ENCODE measurements at places on chromosomes 12 and 14.

- DNase-seq: no peak
These were observed 423.2 kb downstream of the ATP23 start for GRCh38 chr12:58364389-58365086.

DNA sequence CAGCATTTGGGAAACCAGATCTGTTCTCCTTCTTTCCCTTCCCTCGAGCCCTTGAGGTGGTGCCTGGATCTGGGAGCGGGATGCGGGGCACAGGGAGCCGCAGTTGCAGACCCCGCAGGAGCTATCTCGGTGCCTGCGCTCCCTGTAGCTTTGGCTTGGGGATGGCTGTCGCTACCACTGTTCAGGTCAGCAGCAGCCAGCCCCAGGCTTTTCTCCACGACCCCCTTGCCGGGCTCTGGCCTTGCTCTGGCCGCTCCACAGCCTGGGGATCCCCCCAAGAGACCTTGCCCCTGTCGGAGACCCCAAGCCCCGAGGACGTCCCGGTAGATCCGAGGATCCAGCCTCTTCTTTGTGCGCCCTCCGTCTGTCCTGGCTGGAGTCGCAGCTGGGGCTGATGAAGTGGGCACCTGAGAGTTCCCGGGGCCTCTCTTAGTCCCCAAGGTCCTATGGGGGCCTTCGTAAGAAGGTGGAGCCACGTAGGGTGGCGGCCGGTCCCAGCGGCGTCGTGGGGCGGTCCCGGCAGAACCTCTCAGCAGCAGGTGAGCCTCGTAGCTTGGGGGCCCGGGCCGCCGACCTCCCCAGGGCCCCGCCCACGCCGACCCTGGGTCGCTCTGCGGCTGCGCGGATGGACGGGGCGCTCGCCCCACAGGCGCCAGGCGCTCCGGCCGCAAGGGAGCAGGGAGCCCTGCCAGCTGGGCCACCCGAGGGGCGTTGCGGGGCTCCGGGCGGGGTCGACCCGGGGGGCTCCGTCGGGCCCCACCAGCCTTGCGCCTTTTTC lies 1.3 kb downstream of the DDN start:
- peak; percentile 73 for DNase-seq

DNA sequence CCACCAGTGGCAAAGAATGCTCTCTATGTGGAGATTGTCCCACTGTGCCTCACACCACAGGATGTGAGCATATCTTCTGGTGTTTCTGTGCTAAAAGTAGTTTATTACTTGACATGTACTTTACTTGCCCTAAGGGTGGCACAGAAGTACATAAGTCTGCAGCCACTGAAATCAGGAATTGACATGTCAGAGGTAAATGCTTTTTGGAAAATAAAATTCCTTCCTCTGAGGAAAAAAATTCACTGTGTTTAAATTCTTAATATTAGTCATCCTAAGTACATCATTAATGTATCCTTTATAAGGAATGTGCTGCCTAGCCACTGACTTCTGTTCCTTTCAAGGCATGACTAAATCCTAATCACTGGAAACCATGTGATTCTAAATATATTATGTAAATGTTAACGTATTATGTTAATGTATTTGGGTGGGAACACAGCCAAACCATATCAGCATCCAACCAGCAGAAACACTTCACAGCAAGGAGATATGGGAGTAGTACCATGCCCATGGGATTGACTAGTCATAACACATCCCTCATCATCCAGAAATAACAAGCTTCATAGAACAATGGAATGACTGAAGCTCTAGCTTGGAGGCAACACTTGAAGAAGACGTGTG lies 239.7 kb upstream of the PPFIA2 start:
- DNase-seq: no peak

- DNase-seq: no peak
These were observed 29.2 kb upstream of the TMED10 start for GRCh38 chr14:75205591-75205990.

GRCh38 chr12:39771456-39771855 lies 151.9 kb upstream of the ABCD2 start:
- no peak for DNase-seq

GRCh38 chr14:68886109-68886434 lies 93.0 kb downstream of the ACTN1 start:
- DNase-seq: no peak

DNA sequence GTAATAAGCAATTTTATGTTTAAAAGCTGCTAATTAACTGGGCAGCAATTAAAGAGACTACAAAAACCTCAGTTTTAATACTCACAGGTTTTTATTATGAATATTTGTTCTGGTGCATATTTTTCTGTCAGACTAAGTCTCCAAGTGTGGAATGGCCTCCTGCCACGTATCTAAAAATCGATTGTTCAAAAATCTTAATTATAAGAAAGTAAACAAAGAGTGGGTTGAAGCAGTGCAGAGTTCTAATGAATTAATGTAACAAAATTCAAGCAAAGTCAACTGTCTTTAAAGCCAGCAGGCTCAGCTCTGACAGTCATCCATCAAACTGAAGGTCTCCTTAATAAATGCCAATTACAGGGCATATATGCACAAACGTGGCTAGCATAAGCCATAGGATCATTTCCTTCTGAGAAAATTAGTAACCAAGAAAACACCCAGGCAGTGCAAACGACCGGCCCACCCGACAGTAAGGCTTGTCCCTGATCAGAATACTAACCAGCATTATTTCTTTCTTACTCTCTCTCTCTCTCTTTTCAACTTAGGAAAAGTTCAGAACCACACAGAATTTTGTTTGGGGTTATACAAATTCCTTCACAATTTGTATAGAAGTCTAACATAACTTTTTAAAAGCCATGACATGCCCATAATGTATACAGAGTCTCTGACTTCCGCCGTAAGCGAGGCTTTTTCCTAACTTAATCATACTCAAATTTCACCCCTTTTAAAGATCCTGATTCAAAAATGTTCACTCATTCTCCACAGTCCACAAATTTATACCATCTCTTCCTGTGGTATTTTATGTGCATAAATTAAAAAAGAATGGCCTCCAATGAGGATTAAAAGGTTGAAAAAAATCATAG lies 83.8 kb downstream of the SLC25A21 start:
- no peak for DNase-seq

DNA sequence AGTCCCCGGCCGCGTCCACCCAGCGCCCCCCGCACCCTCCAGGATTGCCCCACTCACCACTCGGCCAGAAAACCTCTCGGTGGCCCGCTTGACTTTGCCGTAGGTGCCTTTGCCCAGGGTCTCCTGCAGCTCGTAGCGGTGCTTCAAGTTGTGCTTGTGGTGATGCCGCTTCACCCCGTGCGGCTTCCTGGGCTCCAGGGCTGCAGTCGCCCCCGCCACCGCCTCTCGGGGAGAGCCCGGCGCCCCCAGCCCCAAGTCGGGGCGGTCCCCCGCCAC lies 459 bp downstream of the NUAK1 start:
- peak; percentile 12 for DNase-seq

- DNase-seq: no peak
These were observed 15.7 kb upstream of the POP5 start for GRCh38 chr12:120596901-120597300.

DNA sequence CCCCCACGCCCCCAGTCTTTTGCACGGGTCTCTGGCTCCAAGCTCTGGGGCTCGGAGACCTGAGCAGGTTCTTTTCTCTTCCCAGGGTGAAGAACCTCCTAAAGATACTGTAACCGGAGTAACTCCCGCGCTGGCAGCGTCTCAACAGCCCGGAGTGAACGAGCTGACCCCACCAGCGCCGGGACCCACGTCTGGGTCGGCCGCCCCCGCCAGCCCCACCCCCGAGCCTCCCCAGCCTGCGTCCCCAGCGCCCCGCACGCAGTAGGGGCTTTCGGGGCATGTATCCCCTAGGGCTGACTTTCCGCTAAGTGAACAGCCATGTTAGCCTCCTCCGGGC lies 858 bp downstream of the SLC35F4 start:
- DNase-seq: no peak

GRCh38 chr14:49966304-49966809 lies 73.5 kb downstream of the ARF6 start:
- no peak for DNase-seq

GRCh38 chr12:14611640-14612203 lies 44.0 kb upstream of the PLBD1 start:
- no peak for DNase-seq

GRCh38 chr14:99600232-99600888 lies 3.6 kb downstream of the CCDC85C start:
- no peak for DNase-seq

DNA sequence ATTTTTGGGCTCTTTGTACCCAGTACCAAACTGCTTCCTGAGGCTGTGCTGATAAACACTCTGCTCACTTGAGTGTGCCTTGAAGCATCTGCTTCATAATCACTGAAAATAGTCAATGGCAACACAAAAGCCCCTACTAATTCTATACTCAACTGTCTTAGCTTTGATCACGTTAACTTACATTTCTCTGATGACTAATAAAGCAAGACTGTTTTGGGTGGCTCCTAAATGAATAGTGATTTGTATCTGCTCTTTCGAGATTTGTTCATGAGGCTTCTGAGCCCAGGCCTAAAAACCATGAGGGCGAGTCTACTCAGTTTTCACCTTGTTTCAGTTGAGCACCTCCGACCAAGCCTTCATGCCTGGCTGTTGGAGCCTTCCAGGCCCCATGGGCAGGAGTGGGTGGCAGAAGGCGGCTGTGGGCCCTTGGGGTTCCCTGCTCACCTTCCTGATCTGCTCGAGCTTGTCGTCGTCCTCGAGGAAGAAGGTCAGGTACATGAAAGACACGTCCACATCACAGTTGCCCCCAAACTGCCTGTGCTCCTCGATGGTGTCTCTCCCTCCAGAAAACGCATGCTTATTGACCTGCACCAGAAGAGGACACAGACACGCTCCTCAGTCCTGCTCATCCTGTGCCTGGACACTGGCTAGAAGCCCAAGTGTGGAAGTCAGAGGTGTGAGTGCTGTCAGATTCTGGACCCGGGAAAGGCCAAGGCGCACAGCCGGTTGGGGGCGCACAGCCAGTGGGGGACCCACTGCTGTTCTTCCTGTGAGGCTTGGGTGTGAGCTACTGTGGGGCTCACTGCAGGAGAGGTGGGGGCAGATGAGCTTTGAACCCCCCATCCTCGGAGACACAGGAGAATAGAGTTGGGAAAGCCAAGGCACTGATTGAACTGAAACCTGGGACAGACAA lies 13.7 kb downstream of the SLC25A47 start:
- no peak for DNase-seq

DNA sequence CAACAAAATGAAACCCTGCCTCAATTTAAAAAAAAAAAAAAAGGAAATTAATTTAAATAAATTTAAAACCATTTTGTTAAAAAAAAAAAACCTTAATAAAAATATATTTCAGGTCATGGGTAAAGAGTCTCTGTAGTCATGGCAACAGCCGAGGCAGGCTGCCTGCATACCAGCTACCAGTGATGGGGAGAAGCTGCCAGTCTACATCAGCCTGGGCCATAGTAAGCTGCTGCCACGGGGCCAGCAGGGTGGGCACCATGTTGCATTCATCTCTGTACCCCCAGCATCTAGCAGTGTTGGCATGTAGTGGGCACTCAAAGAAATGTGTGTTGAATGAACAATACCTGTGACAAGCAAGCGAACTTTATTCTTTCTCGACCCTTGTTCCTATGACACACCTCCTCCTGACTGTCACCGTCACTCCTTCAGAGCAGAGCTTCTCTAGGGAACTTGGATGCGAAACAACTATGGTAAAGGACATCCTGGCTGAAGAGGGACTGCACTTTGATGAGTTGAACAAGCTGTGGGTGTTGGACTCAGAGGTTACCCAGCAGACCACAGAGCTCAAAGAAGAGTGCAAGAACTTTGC lies 7.3 kb upstream of the AP4S1 start:
- DNase-seq: no peak

DNA sequence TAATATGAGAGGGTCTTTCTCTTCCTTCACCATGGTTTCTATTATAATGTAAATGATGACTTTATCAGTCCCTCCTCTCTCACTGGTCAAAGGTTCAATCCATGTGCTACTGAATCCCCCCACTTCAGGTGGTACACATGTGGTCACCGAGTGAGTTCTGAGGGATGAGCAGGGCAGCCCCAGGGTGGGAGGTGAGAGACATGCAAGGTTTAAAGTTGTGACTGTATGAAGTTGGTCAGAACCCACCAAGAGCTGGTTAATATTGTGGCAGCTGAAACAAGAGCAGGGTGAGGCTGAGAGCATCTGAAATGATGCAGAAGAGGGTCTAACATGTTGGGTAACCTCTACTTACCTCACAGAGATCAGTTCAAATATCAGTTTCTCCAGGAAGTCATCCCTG lies 444.7 kb upstream of the FBXO33 start:
- no peak for DNase-seq

DNA sequence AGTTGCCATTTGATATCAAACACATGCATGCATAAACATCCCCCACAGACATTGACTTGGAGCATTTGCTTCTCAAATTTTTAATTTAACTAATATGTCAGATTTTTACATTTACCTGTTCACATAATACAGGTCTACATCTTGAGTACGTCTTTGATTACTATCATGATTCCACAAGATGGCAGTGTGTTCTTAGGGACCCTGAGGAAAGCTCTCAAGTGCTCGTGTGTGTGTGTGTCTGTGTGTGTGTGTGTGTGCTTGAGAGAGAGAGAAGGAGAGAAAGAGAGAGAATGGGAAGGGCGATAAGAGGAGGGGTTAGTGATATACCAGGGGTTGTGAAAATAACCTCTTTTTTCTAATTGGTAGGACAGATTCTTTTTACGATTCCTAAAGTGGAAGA lies 167.1 kb upstream of the OR4E1 start:
- DNase-seq: no peak

- no peak for DNase-seq
These were observed 540.4 kb upstream of the MGAT4C start for GRCh38 chr12:86796550-86796949.

- peak; percentile 28 for DNase-seq
These were observed 91.2 kb downstream of the RCOR1 start for GRCh38 chr14:102683399-102684297.

DNA sequence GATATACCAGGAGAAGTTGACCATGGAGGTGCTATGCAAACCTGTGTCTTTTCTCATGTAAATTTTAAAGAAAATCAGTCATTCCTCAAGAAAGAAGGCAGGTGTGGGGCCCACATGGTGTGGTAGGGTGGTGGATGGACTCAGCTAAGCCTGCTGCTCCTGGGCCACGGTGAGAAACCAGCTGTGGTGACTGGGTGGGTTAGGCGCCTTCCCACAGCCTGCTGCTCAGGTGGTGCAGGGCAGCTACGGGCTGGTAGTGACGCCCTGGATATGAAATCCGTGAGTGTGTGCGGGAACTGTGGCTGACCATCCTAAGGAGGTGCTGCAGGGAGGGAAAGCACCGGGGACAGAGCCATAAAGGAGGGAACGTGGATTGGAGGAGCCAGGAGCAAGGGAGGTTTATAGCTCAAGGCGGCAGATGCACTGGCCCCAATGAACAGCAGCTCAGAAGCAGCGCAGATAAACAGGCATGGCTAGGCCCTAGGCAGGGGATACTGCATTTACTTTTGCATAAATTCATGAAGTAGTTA lies 408.8 kb downstream of the FUT8 start:
- DNase-seq: no peak

All from BE2C (cell line).